ENCODE measurements at places on chromosomes 12 and 14.
A peak's percentile ranks its signal among the peaks of the same experiment; 100 is the strongest.

DNA sequence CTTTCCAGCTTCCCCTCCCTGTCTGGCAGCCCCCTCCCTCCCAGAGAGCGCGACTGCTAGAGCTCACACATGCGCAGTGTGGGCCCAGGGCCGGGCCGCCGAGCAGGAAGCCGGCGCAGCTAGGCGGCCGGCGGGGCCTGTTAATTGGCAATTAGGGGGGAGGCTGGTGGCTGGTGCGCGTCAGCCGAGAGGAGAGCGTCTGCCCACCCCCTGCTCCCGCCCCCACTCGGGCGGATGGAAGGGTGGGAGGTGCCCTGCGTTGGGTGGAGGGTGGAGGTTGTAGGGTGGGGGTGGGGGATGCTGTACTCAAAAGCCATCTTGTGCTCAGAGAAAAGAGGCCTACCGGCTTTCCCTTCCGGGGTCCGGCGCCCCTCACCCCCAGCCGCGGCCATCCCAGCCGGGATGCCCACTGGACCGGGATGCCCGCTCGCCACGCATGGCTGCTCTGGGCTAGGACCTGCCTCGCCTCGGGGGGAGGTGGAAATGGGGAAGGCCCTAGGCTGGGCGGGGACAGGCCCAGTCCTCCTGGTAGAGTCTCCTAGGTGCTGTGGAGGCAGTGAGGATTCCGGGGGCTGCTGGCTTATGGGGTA, 9.2 kb downstream of the HOXC8 start:
- peak; percentile 94 for DNase-seq

- no peak for DNase-seq
Measured at GRCh38 chr12:93174473-93174872, 203.3 kb upstream of the NUDT4 start.

GRCh38 chr12:94922561-94922960, 80.9 kb downstream of the NDUFA12 start:
- DNase-seq: no peak

- peak; percentile 78 for DNase-seq
Measured at GRCh38 chr14:105214324-105214915, 33.3 kb upstream of the NUDT14 start.

DNA sequence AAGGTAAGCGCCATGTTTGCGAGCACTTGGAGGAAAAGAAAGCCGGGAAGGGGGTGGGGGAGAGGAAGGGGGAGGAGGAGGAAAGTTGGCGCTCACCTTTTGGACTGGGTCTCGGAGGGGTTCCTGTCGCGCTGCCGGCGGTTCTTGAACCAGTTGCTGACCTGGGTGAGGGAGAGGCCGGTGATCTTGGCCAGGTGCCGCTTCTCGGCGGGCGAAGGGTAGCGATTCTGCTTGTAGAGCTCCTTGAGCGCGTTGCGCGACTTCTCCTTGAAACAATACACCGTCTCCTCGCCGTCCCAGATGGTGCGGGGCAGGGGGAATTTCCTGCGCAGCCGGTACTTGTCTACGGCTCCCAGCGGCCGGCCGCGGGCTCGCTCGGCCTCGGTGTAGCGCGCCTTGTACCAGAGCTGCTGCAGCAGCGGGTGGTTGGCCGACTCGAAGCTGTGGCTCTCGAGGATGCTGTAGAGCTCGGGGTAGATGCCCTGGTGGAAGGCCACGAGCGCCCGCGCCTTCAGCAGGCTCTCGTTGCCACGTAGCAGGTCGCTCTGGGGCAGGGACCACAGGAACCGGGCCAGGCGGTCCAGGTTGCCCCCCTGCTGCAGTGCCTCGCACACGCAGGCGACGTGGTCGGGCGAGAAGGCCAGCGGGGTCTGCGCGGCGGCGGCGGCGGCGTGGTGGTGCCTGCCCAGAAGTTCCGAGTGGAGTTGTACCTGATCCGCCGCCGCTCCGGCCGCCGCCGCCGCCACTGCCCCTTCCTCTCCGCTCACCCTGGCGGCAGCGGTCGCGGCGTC, 840 bp downstream of the SIX4 start:
- DNase-seq: peak; percentile 59

Data from SJCRH30 (cell line).